ENCODE measurements at places on chromosomes 7 and 10.

GRCh38 chr7:86939197-86939814 is 120.1 kb downstream of the ELAPOR2 start:
- DNase-seq = no peak

GRCh38 chr10:90605506-90605905 is 252.3 kb downstream of the HTR7 start:
- DNase-seq = no peak

DNA sequence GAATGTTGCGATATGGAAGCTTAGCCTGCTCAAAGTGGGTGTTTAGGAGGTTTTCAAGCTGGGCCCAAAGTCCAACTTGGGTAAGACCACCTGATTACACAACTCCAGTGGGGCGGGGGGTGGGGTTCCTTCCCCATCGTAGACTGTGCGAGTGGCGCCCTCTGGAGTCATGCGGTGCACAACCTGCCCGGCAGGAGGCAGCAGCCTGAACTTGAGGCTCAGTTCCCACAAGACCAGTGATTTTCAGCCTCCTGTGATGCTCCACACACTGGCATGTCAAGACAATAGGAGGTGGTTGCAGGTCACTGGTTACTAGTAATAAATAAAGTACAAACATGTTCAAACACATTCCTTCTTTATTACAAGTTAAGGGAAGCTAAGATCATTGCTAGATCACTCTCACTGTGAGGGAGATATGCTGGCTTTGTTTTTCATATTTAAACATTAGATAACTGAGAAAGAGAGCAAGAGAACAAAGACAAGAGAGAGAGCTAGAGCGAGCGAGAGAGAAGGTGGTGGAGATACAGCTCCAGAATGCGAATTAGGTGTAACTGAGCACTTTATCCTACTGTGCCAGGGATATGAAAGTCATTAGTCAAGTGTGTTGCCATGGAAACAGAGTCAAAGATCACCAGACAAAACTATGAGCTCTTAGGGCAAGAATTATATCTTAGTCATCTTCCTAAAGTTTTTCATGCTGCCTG is 97.4 kb upstream of the BMPER start:
- peak; percentile 74 for DNase-seq

DNA sequence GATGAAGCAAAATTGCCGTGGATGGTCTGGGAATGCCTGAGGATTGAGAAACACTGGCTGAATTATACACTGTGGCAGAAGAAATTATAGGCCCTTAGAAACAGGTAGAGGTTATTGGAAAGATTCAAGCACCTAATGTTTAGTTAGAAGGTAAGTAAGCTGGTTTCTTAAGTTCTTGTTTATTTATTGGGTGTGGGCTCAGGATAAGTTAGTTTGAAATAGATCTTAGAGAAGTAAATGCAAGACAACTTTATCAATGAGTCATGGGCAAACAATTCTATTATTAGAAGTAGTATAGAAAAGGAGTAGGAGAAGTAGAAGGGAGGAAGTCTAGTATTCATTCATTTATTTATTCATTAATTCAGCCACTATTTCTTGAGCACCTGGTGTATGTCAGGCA is 96.5 kb downstream of the KAT6B start:
- no peak for DNase-seq

DNA sequence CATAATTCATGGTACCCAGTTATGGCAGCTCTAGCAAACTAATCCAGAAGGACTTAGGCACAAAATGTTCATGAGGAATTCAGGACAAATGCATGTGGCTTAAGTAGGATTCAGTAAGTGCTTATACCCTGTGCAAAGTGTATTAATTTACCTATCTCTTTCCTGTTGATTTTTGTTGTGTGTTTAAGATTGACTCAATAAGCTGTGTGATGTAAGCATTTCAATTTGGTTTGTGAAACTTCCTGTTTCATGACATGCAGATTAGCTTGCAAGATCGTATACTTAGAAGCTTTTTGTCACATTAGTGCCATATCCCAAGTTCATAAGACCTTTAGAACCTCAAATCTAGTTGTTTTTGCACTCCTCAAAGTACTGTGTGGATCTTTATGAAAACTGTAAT is 416.7 kb downstream of the ARL4A start:
- no peak for DNase-seq

- DNase-seq = no peak
Observed at GRCh38 chr10:31756729-31757110, 171.9 kb downstream of the ARHGAP12 start.

GRCh38 chr7:74544706-74545469 is 91.2 kb downstream of the GTF2IRD1 start:
- DNase-seq = no peak

DNA sequence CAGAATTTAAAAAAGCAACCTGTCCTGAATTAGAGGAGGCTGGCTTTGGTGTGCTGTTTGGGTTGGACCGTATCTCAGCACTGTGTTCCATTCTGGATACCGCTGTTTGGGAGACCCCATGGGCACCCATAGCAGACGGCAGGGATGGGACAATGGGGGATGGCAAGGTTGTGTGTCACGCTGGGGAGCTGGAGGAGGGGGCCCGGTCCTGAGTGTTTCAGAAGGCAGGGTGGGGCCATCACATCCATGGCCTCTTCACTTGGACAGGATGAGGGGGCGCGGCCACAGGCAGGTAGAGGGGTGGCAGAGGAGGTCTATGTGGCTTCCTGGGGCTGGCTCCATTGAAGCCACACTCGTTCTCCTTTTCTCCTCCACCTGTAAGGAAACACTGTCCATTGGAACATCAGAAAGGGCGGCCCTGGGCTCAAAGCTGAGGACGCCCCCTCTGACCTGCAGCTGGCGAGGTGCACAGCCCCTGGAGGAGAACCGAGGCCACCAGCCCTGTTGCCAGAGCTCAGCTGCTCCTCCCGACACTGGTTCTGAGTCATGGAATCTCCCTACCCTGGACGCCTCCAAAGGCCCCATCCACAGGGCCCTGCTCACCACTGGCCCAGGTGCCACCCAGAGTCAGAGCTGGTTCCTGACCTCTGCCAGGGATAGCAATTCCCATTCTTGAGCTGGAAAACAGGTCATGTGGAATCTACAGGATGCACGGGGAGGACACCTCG is 587.3 kb downstream of the DNAJB6 start:
- DNase-seq = no peak

GRCh38 chr7:88789480-88790064 is 6.0 kb downstream of the TEX47 start:
- DNase-seq = no peak

DNA sequence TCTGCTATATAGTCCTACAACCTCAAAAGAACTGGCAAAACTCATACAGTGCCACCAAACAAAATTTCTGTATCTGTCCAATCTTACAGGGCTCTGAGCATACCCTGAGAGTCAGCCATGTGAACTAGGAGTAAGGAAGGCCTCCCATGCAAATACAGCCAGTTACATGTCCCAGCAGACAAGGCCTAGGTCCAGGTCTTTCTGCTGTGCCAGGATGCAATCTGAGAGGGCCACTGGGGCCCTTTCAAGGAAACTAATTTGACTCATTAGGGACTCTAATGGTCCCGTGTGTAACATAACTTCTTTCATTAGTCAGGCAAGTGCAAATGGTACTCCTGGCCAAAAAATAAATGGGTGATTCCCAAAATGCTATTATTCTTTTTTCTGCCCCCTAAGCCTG is 17.9 kb upstream of the HIBADH start:
- DNase-seq = no peak

DNA sequence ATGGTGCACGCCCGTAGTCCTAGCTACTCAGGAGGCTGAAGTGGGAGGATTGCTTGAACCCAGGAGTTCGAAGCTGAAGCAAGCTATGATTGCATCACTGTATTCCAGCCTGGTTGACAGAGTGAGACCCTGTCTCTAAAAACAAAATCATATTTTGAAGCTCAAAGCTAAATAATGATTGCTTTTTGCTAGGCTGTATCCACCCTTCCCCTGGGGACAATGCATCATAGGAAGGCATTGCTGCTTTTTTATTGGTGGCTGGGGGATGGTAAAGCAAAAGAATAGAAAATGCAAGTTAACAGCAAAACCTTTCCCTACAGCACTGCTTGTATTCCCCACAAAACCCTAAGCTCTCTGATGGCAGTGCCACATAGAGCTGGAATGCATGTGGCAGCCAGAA is 107.5 kb upstream of the WAC start:
- no peak for DNase-seq

DNA sequence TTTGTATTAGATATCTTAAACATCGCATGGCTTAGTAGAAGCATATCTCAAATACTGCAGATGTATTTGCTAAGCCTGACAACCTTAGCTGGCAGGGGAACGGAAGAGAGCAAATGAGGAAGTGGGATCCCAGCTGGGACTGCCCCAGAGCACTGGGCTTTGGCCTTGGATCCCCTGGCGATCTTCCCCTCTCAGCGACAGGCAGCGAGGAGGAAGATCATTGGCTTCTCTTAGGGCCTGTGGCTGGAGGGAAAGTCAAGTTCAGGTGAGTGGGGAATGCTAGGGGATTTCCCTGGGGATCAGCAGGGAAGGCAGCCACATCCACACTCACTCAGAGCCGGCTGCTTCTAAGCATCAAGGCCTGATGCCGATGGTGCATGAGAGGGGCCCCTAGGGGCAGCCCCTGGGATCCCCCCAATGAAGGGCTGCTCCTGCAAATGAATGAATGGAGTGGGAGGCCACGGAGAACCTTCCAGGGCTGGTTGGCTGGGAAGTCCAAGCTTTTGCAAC is 42.0 kb downstream of the LYZL2 start:
- no peak for DNase-seq

DNA sequence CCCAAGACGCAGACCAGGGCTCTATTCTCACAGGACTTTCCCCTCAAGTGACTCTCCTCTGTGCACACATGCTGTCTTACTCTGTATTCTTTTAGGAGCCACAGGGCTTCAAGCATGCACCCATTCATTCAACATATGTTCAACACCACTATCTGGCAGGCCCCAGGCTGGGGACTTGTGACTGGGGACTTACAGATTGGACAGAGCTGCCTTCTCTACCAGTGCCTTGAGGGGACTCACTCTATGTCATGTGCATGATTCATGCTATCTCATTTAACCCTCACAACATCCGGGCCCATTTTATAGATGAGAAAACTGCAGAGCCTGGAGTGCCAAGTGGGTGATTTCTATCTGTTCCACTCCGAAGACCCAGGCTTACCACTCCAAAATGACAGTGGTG is 34.3 kb downstream of the MYL10 start:
- no peak for DNase-seq

- no peak for DNase-seq
Observed at GRCh38 chr7:44883961-44884620, 1.2 kb downstream of the PURB start.

GRCh38 chr7:14888962-14889361 is 13.6 kb downstream of the DGKB start:
- DNase-seq = no peak

GRCh38 chr7:6520163-6520981 is 30.9 kb downstream of the GRID2IP start:
- DNase-seq = no peak
